Hindlimb muscle (tissue), 1 donor: ENCODE measurements at places on chromosomes 11 and 22.
A peak's percentile ranks its signal among the peaks of the same experiment; 100 is the strongest.

DNA sequence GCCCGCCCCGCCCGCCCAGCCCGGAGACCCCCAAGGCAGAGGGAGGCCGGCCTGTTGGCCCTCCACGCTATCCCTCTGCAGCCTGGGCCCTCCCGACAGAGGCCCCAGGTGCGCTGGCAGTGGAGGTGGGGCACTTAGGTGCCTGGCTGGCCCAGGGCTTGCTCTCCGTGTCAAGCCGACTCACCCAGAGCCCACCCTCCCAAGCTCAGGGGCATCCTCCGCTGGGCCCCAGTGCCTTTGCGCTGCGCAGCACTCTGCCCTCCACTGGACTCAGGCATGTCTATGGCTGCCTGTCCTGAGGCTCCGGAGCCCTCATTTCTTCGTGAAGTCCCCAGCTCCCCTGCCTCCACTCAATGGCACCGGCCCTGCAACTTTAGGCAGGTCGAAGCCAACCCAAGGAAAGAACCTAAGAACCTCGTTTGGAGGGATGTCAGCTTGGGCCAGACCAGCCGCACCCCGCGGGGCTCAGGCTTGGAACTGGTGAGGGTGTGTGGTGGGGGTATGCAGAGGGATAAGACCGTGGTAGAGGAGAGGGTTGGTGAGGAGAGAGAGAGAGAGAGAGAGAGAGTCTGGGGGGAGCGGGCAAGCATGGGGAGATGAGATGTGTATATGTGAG lies 6.1 kb downstream of the SMIM45 start:
- no peak for DNase-seq

GRCh38 chr22:38737302-38738060 lies 18.3 kb downstream of the SUN2 start:
- no peak for DNase-seq

DNA sequence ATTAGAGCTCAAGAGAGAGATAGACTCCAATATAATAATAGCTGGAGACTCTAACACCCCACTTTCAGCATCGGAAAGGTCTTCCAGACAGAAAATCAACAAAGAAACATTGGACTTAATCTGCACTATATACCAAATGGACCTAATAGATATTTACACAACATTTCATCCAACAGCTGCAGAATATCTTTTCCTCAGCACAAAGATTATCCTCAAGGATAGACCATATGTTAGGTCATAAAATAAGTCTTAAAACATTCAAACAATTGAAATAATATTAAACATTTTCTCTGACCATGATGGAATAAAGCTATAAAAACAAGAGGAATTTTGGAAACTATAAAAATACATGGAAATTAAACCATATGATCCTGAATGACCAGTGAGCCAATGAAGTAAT lies 45.1 kb upstream of the FAM181B start:
- no peak for DNase-seq

DNA sequence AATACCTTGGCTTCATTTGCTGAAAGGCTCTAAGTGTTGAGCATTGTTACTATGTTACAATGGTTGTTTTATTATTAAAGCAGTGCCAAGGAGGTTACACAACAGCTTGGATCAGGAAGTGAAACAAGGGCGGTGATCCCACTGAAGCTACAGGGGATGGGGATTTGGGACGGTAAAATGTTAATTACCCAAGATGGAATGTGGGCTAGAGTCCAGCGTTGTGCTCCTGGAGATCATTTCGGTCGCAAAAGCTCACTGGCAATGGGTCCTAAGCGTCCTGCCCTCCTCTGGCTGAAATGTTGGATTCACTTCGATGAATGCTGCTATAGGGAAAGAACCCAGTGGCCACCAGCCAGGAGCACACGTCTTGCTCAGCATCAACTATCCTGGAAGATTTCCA lies 48.3 kb downstream of the FAM83F start:
- peak; percentile 23 for DNase-seq

- DNase-seq = no peak
Measured at GRCh38 chr11:17651681-17652080, 67.7 kb upstream of the MYOD1 start.
